ENCODE measurements at places on chromosomes 2 and 18.

- no peak for DNase-seq
These were observed 11.0 kb downstream of the NFATC1 start for GRCh38 chr18:79406708-79407107.

- DNase-seq: no peak
These were observed 2.4 kb upstream of the ASB1 start for GRCh38 chr2:238424313-238424700.

DNA sequence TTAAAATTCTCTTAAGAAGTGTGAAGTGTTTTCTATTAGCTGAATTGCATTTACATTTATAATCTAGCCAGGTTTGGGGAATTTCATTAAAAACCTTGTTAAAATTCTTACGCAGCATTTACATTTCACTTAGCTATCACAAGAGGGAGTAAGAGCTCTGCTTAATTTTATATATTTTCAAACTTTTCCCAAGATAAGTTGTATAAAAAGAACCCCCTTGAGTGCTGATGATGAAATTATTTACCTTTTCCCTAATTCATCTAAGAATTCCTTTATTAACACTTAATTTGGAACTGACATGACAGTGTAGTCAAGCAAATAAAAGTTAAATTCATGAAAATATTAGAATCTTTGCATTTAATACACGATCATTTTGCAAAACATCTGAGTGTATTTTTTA, 54.2 kb upstream of the ZSWIM2 start:
- DNase-seq: no peak

DNA sequence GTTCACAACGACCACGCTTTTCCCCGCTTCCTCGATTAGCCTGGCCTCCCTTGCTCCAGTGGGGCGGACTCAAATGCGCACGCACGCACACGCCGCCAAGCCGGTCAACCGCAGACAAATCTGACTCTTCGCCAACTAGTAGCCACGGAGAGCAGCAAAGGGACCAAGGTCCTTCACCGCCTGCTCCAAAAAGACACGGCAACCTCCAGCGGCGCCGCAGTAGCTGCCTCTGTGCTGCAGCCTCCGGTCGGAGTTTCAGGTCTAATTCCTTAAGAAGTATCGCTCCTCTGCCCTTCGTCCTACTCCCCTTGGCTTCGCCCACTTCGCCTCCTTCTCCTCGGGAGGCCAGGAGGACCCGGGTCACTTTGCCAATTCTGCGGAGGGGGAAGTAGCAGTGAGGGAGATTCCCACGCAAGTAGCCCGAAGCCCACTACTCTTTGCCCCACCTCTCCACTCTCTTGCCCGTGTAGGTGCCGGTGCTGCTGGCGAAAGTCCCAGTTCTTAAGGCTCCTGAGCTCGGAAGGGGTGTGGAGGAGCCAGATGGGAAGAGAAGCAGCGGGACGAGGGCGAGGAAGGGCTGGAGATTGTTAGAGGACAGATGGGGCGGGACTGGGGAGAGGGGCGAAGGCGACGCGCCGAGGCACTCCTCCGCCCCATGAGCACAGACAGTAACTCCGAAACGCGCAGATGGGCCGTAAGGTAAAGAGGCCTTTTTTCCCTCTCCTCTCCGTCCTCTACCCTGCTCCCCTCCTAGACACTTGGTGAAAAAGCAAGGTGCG, 615 bp downstream of the AKAIN1 start:
- DNase-seq: no peak

- no peak for DNase-seq
These were observed 289.1 kb downstream of the GULP1 start for GRCh38 chr2:188580738-188581137.
